HT-29 (cell line): ENCODE measurements at places on chromosomes 3 and 15.

DNA sequence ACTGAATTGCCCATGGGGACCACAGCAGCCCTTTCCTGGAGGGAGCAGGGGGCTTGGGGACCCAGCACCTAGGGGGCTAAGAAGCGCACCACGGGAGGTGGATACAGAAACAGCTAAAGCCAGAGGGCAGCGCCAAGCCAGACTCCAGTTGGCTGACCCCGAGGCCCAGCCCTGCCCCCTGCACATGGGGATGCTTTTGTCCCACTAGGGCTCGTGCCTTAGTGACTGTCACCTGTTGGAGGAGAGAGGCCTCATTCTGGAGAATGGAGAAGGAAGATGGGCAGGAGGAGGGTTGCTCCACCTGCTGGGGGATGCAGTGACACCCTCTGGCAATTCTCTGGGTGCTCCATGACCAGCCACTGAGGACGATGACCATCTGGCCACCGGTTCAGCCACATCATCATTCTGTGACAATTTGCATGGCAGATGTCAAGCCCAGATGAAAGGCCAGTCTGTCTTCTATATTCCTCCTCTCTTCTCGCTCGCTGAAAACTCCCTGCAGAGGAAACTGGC is 167.8 kb upstream of the TLE3 start:
- DNase-seq, result no peak

GRCh38 chr3:52120556-52121463 is 33.4 kb downstream of the POC1A start:
- no peak for DNase-seq

GRCh38 chr3:104629038-104629437 is 737.7 kb upstream of the ALCAM start:
- DNase-seq, result no peak

DNA sequence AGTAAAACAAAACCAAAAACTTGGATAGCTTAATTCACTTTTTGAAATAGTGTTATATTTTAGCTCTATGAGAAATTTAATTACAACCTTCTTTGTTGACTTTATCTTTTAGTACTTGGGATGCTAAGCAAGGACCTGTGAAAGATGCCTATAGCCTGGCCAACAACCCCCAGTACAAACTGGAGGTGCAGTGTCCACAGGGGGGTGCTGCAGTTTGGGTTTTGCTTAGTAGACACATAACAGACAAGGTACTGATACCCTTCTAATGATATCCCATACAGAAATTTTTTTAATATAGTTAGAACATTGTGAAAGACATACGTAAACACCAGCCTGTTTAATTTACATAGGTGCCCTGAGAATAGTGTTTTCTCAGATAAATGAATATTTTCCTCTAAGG is 35.3 kb downstream of the CAPN7 start:
- DNase-seq, result peak; percentile 5

DNA sequence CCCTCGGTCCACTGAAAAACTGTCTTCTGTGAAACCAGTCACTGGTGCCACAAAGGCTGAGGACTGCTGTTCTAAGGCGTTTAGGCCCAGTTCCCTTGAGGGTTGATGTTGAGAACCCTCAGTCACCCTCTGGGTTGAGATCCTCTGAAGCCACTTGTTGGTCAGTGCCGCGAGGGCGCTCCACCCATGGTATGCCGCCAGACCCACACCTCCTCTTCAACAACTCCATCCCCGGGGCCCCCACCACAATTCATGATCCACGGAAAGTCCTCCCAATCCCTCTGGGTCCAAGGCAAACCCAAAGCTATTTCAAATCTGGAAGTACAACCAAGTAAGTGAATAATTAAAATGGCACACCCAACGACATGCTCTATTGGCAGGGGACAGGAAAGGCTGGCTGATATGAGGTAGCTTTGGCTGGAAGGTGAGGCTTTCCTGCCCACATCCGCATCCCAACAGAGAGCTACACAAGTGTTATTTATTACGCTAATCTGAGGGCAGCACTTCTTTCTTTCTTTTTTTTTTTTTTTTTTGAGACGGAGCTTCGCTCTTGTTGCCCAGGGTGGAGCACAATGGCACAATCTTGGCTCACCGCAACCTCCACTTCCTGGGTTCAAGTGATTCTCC is 58.1 kb downstream of the XXYLT1 start:
- no peak for DNase-seq

- DNase-seq, result no peak
Observed at GRCh38 chr3:53071882-53072431, 26.1 kb upstream of the SFMBT1 start.

DNA sequence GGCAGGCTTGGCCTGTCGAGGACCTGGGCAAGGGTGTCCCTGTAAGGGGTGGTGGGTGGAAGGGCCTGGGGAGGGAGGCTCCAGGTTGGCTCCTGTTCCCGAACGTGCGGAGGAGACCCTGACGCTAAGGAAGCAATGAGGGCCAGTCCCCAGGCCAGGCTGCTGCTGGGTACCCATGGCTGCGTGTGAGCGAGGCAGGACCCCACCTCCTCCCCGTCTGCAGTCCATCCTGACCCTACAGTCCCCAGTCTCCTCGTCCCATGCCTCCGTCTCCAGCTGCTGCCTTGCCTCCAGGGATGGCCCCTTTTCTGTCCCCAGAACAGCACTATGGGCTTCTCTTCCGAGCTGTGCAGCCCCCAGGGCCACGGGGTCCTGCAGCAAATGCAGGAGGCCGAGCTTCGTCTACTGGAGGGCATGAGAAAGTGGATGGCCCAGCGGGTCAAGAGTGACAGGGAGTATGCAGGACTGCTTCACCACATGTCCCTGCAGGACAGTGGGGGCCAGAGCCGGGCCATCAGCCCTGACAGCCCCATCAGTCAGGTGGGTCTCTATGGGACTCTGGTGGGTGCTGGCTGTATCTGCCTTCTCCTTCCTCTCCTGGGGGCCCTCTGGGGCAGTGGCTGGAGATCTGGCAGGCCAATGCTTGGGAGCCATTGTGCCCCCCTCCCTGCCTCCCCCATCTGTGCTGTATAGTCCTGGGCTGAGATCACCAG is 571 bp downstream of the FES start:
- no peak for DNase-seq

DNA sequence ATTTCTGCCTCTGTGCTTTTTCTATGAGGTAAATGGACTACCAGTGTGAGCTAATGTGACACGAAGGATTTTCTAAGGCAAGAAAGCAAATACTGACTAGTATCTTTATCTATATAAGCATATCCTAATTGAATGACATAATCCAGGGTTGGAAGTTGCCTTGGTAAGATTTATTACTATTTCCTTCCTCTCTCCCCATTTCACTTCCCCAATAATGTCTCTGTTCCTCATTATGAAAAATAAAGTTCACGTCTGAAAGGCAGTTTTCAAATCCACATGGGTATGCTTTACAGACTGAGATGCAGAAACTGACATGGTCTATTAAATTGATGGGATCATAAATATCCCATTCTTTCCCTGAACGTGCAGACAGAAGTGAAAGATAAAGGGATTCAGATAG is 86.0 kb downstream of the DTWD1 start:
- no peak for DNase-seq

- no peak for DNase-seq
Observed at GRCh38 chr3:49124991-49125670, 4.5 kb upstream of the USP19 start.

DNA sequence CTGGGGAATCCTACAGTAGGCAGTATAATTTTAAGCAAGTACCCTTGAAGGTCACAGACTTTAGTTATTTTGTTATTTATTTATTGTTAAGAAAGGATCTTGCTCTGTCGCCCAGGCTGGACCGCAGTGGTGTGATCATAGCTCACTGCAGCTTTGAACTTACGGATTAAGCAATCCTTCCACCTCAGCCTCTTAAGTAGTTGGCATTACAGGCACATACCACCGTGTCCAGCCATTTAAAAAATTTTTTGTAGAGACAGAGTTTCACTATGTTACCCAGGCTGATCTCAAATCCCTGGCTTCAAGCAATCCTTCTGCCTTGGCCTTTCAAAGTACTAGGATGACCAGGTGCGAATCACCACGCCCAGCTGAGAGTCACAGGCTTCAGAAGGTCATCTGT is 22.1 kb upstream of the SH3BP5 start:
- no peak for DNase-seq

DNA sequence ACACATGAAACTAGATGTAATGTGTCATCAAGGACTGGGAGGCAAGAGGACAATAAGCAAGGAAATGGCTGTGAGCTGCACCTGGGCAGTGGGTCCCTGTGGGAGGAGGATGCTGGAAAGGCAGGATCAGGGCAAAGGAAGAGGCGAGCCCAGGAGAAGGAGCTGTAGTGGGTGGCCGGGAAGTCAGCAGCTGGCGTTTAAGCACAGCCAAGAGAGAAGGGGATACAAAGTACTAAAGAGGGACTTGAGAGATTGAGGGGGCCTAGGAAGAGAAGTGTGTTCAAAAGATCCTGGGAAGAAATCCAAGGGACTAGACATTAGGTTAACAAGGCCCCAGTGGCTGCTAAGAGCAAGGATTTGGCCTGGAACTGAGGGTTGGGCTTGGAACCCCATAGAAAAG is 188.5 kb upstream of the SLC24A5 start:
- DNase-seq, result no peak

DNA sequence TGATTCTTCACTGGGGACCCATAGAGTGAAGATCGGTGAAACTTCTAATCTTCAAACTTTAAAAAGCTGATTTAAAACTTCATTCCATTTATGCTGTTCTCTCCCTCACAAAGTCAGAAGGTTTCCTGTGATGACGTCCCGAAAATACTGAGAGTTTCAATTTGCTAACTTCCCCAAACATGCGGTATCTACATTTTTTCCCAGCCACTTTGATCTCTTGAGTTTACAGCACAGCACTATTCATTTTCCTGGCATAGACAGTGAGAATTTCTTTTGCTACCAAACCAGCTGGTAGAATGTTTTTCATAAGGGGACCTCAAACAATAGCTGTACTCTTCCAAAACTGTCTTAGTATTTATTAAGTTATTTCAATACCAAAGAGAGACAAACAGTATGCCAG is 156.8 kb downstream of the LSAMP start:
- DNase-seq, result no peak

GRCh38 chr3:185582871-185583270 is 3.2 kb upstream of the SENP2 start:
- no peak for DNase-seq

- DNase-seq, result no peak
Observed at GRCh38 chr3:107600780-107601179, 78.0 kb downstream of the BBX start.

GRCh38 chr3:45199837-45200648 is 26.0 kb downstream of the TMEM158 start:
- DNase-seq, result peak; percentile 51

- peak; percentile 66 for DNase-seq
Observed at GRCh38 chr15:71096676-71097075, 18.6 kb upstream of the THSD4 start.

DNA sequence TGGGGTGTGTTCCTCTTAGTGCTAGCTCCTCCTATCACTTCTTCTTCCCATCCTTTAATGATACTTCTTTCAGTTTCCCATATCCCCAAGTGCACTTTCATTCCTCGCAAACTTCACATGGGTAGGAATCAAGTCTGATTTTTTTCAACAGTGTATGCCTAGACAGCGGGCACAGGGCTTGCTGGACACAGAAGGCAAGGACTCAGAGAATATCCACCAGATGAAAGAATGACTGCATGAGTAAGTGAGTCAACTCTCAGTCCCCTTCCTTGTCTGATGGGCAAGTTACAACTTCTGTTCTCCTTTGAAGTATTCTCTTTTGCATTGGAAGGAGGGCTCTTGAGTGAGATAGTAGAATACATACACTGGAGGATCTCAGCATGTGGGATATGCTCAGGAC is 3.1 kb upstream of the SQOR start:
- DNase-seq, result no peak

DNA sequence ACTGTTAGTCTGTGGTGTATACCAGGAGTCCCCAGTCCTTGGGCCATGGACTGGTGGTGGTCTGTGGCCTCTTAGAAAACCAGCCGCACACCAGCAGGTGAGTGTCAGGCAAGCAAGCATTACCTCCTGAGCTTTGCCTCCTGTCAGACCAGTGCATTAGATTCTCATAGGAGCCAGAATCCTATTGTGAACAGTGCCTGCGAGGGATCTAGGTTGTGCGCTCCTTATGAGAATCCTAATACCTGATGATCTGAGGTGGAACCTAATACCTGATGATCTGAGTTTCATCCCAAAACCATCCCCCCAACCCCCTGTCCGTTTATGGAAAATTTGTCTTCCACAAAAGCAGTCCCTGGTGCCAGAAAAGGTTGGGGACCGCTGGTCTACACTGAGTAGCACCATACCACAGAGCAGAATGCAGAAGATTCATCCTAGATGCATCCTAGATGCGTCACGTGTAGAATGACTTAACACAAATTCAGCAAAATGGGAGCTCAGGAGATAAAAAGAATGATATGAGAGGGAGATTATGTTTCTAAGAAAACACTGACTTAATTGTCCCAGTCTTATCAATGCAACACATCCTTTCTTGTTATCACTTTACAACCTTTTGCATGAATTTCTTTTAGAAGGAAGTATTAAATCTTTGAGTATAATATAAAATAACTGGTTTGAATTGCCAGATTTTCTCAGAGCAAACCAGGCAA is 28.5 kb downstream of the SELENOT start:
- no peak for DNase-seq

GRCh38 chr3:81871358-81872155 is 110.1 kb upstream of the GBE1 start:
- DNase-seq, result no peak

DNA sequence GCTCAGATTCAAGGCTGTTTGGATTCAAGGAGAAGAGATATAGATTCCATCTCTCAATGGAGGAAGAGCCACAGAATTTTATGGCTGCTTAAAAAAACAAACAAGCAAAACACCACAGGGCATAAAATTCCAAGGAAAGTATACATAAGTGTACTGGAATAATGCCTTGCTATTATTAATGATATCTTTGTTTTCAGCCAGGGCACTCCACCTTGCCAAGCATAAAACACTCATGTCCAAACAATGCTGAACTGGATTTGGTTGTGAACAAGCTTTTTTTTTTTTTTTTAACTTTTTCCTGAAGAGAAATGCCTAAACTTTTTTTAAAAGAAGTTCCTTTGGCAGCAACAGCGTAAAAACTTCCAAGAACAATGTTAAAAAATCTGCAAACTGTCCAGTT is 4.8 kb upstream of the CLSTN2 start:
- no peak for DNase-seq

DNA sequence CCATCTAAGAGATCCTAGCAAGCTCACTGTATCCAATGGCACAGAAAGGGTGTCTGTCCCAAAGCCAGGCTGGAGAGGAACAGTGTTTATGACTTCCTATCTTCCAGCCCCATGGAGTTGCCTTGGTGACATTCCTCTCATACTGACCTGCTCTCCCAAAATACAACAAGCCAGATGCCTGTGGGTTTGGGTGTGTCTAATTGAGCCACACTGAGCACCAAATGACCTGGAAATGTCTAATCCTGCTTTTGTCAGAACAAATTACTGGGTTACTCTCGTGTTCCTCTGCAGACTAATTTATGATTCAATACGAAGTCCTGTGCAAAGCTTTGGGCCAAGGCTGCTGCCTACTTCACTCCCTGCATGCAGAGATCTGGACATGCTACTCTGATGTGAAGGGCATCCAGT is 98.1 kb upstream of the STRIT1 start:
- DNase-seq, result no peak

DNA sequence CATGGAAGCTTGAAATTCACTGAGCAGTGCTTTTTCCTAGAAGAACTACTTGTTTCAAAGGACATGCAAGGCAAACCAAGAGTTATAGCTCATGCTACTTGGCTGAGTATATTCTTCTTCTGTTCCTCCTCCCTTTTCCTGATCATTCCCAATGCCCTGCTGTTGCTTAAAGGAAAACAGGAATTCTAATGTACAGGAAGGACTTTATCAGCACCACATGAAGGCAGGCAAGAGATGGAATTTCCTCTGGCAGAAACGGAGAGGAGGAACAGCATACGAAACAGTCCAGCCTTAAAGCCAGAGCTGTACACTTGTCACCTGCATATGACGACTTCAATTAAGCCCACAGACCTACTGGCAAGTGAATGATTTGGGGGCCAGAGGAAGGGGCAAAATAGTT is 15.7 kb downstream of the MEIS2 start:
- no peak for DNase-seq
